ENCODE measurements at places on chromosomes 3 and 15.
A peak's percentile ranks its signal among the peaks of the same experiment; 100 is the strongest.

DNA sequence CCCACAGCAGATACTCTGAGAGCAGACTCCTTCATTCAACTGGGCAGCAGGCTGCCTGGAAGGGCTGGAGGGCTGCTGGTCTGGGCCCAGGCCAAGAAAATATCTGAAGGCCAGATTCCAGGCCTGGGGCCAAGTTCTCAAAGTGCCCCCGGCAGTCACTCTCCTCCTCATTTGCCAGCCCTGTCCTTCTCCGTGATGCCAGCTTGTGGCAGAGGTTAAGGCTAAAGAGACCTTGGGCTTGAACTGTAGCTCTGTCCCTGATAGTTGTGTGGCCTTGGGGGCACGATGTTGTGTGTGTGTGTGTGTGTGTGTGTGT lies 39.0 kb downstream of the FAM3D start:
- DNase-seq, result no peak

- no peak for DNase-seq
Measured at GRCh38 chr3:174419216-174419615, 439.9 kb upstream of the NAALADL2 start.

- peak; percentile 72 for DNase-seq
Measured at GRCh38 chr3:49006408-49007067, 653 bp upstream of the WDR6 start.

- no peak for DNase-seq
Measured at GRCh38 chr3:81242871-81243270, 518.6 kb downstream of the GBE1 start.

DNA sequence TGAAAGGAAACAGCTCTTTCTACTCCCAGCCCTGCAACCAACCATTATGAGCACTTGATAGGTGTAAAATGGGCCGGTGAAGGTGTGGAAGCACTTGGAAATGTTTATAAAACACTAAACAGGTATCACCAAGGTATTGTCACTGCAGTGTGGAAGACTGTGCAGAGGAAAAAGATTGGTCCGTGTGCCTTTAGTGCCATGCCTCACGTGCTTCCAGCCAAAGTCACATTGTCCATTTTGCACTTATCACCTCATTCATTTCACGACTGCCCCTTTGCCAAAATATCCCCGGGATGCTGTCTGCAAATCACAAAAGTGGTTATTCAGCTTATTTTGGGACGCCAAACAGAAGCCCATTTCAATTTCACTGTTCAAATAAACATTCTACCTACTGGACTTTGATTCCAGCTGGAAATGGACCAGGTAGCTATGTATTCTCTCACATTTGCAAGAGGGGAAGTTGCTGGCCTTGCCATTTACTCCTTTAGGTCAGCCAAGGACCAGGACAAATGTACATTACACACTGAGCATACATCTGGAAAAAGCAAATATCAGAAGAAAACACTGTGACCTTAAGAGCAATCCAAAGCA lies 58.4 kb downstream of the ARRDC4 start:
- DNase-seq, result no peak

DNA sequence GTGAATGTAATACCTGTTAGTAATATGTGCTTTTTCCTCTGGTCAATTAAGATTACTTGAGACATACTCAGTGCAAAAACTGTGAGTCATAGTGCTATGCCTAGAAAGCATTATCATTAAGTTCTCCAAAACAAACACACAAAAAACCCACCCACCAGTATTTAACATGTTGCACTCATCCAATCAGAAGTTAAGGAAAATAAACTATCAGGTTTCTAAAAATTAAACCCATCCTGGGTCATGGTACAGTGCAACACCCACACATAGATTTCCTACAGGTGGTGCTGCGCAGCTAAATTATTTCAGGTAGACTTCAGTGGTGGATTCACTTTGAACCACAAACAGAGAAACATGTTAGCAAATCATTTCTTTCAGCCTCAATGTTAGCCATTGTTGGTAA lies 264.4 kb upstream of the VEPH1 start:
- no peak for DNase-seq

GRCh38 chr15:27855137-27855536 lies 244.0 kb downstream of the OCA2 start:
- no peak for DNase-seq

- DNase-seq, result no peak
Measured at GRCh38 chr3:182490596-182491491, 302.5 kb upstream of the ATP11B start.

DNA sequence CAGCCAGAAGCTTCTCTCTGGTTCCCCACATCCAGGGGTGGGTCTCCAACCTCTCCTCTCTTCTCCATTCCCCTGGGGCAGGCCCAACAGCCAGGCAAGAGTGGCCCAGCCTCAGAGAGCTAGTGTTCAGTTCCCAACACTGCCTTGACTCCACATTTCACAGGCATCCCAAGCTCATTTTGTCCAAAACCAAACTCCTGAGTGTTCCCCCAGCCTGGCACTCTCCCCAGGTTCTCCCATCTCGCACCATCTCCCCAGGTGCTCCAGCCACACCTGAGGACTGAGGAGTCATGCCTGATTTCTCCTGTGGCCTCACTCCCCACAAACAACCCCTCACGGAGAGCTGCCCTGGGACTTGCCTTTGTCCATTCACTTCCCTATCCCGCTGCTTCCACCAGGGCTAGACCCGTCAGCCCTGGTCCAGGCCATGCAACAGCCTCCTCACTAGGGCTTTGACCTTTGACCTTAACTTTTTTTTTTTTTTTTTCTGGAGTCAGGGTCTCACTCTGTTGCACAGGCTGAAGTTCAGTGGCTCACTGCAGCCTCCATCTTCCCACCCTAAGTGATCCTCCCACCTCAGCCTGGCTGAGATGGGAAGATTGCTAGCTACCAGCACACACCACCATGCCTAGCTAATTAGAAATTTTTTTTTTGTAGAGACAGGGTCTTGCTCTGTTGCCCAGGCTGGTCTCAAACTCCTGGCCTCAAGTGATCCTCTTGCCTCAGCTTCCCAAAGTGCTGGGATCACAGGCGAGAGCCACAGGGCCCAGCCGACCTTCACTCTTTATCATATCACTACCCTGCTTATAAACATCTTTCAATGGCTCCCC lies 3.9 kb upstream of the CSK start:
- DNase-seq, result no peak

- peak; percentile 44 for DNase-seq
Measured at GRCh38 chr3:127684871-127685707, 12.3 kb downstream of the ABTB1 start.

DNA sequence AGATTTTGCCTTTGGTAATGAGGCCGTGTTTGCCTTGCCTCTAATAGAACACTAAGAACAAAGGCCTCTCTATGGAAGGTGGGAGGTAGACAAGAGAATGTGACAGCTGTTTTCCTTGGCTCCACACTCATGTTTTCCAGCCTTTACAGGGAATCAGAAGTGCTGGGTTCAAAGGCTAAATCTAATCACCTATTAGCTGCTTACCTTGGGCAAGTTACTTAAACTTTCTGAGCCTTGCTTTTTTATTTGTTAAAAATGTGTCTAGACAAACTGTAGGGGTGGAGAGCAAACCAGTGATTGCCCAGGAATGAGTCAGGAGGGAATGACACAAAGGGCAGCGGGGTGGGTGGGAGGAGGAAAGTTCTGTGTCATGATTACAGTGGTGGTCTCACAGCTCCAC lies 179.0 kb downstream of the P3H2 start:
- DNase-seq, result no peak

DNA sequence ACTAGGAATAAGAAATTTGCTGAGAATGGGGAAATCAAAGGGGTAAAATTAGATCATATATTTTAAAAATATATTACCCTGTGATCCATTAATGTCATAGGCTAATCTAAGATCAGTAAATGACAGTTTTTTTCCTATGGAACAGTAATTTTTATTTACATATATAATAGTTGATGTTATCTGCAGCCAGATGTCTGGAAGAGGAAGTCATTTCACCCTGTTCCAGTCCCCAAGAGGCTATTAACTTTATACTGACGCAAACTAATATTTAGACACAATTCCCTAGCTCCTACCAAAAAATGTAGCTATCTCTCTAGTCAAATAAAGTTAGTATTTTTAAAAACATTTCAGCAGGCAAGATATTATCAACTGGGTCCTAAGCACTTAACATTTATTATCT lies 558.0 kb downstream of the MECOM start:
- DNase-seq, result no peak

DNA sequence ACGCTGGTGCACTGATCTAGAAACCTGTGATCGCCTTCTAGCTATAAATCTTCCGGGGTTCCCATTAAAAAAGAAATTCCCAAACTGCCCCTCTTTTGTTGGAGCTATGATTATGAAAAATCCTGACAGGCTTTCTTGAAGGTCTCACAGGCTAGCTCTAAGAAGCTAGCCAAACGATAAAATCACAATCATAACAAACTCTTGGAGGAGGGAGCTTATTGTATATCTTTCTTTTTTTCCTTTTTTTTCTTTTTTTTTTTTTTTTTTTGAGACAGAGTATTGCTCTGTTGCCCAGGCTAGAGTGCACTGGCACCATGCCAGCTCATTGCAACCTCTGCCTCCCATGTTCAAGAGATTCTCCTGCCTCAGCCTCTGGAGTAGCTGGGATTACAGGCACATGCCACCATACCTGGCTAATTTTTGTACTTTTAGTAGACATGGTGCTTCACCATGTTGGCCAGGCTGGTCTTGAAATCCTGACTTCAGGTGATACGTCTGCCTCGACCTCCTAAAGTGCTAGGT lies 72.0 kb downstream of the MYO1E start:
- DNase-seq, result no peak

DNA sequence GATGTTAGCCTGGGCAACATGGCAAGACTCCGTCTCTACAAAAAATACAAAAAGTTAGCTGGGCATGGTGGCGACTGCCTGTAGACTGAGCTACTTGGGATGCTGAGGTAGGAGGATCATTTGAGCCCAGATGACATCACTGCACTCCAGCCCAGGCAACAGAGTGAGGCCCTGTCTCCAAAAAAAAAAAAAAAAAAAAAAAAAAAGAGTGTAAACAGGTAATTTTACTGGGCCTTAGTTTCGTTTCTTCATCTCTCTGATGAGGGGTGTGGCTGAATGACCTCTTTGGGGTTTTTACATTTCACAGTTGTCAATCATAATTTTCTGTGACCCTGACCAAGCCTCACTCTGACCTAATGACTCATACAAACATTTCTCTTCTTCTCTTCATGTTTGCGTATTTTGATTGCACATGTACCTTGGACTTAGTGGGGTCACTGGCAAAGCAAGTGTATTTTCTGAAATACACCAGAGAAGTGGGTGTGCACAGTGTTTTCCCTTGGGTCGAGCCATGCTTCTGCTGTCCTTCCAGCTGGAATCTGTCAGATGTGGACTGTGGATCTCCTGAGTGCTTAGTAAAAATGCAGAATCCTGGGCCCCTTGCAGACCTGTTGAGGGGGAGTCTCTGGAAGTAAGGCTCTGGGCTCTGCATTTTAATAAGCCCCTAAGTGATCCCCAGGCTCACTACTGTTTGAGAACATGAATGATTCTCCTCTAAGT lies 140.5 kb downstream of the FNDC3B start:
- no peak for DNase-seq

GRCh38 chr3:136751316-136752171 lies 634 bp downstream of the STAG1 start:
- DNase-seq, result peak; percentile 90

- DNase-seq, result no peak
Measured at GRCh38 chr3:60674870-60675269, 576.4 kb downstream of the FHIT start.

GRCh38 chr3:138370321-138370720 lies 21.9 kb downstream of the MRAS start:
- DNase-seq, result no peak

GRCh38 chr15:56353740-56354139 lies 11.5 kb upstream of the TEX9 start:
- no peak for DNase-seq

- peak; percentile 88 for DNase-seq
Measured at GRCh38 chr15:72796515-72797337, 13.2 kb upstream of the ADPGK start.

- DNase-seq, result no peak
Measured at GRCh38 chr3:113265231-113265630, 53.9 kb downstream of the BOC start.

DNA sequence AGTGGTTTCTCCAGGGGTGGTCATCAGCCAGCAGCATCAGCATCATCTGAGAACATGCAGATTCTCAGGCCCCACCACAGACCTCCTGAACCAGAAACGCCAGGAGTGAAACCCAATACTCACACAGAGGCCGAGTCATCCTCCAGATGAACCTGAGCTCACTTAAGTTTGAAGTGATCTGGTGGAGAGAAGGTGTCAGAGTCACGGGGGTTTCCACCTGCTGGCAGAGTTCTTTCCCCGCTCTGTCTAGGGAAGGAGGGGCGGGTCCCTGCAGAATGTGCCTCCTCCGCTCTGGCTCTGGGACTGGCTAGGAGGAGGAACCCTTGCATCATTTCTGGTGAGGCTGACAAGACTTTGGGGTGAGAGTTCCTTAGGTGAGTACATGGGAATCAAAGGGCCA lies 13.3 kb upstream of the KIF23 start:
- no peak for DNase-seq
